ENCODE measurements at places on chromosomes 5 and 9.

GRCh38 chr5:124906339-124907097, 160.1 kb upstream of the ZNF608 start:
- no peak for DNase-seq

DNA sequence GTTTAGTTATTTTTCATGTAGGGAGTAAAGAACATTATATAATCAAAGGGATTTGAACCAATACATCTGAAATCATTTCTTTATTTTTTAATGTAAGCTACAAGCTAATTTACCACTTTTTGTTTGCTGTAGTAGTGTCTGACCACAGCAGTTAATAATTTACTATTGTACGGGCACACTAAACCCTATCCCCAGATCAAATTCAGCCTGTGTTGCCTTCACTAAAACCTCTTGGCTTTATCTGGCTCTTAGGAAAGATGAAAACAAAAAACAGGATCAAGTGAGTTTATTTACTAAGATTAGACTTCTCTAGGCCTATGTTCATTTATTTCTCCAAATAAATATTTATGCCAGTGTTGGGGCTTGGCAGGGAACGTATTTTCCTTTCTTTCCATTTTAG, 384.1 kb downstream of the EBF1 start:
- no peak for DNase-seq

DNA sequence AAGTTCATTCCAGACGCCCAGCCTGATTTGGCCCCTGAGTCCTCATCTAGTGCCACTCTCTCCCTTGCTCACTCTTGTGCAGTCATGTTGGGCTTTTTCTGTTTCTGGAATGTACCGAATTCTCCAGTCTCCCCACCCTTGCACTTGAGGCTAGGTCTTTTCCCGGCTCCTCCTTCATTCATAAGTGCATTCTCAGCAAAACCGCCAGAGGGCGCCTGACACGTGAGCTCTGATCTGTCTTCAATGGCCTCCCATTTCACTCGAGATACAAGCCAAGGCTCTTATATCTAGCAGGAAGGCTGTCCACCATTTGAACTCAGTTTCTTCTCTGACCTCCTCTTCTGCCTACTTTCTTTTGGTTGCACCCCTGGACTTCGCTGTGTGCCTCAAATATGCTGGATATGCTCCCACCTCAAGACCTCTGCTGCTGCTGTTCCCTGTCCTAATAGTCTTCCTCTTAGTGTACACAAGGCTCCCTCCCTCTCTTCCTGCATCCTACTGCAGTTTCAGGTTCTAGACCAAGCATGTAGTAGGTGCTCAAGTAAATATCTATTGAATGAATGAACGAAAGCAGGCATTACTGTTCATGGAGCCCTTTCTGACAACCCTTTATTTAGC, 568.1 kb upstream of the WWC1 start:
- no peak for DNase-seq

DNA sequence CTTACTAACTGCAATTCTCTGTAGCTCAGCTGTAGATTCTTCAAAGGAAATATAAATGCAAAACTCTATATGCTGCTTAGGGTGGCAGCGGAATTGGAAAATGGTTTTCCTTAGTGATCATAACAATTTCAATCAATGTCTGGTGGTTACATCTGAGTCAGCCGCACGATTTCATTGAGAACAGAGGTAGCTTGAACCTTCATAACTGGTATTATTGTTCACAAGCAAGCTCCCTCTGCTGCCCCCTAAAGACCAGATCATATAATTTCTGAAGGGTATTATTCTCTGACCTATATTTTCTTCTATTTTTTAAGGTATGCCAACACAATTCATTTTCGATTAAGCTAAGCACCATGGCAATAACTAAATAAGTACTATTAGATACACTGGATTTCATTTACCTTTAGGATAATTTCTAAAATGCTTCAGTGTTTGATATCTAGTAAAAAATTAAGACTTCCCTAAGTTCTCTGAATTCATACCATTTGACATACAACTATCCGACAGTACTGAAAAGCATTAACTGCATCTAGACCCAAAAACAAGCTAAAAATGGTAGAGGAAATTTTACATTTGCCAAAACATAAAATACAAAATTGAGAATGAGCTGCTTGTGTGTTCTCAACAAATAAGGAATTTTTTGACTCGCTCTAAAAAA, 181.1 kb upstream of the SPEF2 start:
- no peak for DNase-seq
